ENCODE measurements at places on chromosomes 2 and 18.

DNA sequence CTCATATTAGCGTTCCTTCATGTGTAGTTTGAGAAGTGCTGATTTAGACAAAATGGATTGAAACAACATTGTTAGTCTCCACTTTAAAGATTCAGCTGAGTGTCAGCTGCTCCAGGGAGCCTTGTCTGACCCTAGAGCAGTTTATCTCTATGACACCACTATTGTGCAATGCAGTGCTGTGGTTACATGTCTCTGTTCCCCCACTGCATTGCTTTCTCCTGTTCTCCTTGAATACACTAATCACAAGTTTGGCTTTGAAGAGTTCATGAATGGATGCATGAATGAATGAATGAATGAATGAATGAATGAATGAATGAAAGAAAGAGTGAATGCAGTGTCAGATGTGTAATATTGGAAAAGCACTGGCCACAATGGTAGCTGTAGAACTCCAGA, 38.3 kb downstream of the GCG start:
- no peak for DNase-seq

DNA sequence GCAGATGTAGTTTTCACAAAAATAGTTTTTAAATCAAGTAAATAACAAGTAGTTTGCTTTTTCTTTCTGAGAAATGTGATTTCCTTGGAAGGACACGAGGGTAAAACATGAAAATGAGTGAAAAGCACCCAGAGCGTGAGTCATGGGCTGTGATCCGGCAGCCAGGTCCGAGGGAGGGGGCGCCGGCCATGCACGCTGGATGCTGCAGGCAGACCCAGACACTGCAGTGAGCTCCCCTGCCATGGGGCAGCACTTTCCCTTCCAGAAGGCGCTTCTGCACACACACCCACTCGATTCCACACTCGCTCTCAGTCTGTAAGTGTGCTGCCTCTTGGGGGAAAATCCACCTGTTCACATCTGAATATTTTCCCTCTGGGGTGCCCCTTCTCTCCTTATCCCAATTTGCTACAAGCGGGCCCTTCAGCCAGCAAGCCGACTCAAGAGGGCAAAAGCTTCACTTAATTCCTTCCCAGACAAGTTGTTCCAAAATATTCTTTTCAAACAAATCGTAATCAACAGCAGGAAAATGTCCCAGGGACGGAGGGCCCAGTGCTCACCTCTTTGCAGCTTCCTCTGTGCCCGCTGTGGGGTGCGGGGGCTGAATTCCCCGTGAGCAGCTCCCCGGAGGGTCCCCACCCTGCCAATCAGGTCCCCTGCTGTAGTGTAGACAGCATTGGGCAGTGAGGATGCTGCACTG, 87.0 kb upstream of the ID2 start:
- DNase-seq: no peak

DNA sequence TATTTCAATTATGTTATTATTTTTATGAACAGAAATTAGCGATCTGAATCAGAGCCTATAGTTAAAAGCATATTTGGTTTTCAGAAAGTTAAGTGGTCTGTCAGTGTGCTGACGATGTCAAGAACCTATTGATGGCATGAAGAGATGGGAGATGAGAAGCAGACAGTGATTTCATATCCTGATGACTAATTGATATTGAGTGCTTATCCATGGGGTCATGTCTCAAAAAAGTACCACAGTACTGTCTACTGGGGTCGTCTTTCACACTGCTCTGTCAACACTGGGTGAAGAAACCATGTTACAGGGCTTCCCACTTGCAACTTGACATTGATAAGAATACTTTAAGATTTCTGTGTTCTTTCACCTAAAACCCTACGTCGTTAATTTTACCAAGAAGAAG, 297.1 kb downstream of the AFF3 start:
- no peak for DNase-seq

DNA sequence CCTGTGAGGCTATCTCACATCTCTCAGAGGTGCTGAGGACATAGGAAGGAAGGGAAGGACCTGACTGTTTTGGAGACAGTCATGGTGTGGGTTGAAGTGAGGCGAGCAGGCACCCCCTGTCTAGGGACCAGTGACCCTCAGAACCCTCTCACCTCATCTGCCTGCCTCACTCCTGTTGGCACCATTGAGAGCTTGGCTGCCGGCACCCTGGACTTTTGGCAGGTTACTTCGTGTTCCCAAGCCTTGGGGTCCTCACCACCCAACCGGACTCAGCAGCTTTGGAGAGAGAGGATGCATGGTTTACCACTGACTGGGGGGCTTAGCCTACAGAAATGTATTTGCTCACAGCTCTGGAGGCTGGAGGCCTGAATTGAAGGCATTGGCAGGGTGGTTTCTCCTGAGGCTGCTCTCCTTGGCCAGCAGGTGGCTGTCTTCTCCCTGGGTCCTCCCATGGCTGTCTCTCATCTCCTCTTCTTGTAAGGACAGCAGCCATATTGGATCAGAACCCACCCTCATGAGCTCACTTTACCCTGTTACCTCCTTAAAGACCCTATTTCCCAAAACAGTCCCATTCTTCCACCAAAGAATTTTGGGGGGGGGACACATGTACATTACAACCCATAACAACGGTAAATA, 142.0 kb downstream of the TSN start:
- DNase-seq: no peak

- no peak for DNase-seq
Measured at GRCh38 chr2:179336782-179337534, 72.3 kb upstream of the SESTD1 start.

GRCh38 chr18:45998244-45998643, 31.1 kb upstream of the EPG5 start:
- no peak for DNase-seq

DNA sequence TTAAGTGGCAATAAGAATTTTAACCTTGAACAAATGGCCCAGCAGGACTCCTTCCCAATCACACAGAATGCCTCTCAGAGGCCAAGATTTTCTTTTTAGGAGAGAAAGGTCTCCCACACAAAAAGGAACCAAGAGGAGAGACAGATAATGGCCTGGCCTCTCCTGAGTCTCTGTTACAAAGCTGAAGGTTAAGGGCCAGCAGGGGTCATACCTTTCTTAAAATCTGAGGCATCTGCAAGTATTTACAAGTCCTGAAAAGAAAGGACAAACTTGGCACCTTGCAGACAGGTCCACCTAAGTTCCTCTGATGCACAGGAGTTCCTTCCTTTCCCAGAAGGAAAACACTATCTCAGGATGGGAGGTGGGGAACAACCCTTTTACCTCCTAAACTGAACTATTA, 142.3 kb downstream of the TMEM163 start:
- peak; percentile 60 for DNase-seq

- DNase-seq: no peak
Measured at GRCh38 chr18:34108206-34108605, 116.5 kb downstream of the NOL4 start.

DNA sequence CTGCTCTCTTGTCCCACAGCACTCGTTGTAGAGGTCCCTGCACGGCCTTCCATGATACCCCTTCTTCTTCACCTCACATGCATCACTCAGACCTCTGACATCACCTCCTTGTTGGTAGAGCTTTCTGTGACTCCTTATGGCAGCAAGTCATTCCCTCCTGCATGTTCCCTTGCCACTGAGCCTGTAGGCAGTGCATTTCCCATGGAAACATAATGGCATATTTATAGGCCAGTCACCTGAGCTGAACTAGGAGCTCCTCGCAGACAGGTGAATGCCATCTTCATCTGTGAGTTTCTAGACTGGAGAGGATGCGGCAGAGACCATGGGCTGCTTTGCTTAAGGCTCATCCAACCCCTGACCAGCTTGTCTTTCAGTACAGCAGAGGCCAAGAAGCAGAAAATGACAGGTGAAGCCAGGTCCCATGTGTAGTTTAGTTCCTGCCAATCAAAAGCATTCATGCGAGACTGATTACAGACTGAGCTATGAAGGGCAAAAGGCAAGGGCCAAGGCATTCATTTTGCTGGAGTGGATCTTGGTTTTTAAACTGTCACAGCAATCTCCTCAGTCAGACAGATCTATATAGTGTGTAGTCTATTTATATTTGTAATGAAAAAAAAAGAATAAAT, 59.4 kb upstream of the NEDD4L start:
- no peak for DNase-seq

DNA sequence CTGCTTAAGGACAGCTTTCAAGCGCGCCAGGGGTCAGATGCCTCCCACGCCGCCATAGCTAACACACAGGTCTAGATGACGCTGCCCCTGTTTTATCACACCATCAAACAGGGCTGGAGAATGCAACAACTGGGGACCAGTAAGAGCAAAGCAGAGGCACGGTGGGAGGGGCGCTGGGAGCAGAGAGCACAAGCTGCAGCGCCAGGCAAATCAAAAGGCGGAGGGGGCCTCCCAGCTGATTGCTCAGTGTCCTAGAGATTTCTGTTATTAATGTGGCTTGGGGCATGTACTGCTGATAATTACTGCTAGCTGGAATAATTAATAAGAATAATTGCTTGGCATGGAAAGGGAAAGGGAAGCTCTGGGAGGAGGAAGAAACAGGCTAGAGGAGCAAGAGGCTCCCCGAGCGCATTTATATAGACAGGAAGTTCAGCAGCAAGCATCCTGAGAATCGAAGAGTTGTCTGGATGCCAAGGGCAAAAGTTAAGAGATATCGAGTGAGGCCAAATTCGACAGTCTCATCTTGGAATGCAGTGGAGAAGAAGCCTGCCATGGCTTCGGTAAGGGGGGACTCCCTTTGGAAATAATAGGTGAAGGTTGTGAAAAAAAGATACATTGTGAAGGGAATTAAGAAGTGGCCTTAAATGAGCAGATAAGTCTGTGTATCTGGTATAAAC, 104.5 kb upstream of the ZNF521 start:
- no peak for DNase-seq

- no peak for DNase-seq
Measured at GRCh38 chr2:80610108-80610507, 305.6 kb upstream of the LRRTM1 start.

GRCh38 chr2:111661286-111661940, 222.6 kb downstream of the ANAPC1 start:
- no peak for DNase-seq

GRCh38 chr18:45519411-45520280, 95.6 kb upstream of the SLC14A2 start:
- no peak for DNase-seq

- no peak for DNase-seq
Measured at GRCh38 chr2:152072011-152072410, 26.8 kb downstream of the CACNB4 start.

- DNase-seq: no peak
Measured at GRCh38 chr2:1940679-1941078, 196.4 kb upstream of the PXDN start.

DNA sequence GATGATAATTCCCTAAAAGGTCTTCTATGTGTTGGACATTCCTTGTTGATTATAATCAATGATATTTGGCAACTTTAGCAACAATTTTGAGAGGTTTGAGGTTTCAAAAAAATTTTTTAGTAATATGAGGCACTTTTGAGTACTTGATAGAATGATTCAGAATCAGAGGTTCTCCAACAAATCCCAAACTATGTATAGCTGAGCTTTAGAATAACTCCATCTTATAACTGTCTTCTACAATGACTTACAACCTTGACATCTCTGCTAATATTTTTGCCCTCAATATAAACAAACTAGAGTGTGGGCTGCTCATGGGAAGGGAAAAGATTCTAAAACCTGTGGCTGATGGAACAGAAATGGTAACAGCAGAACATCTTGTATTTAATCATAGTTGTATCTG, 21.5 kb upstream of the SERPINB7 start:
- no peak for DNase-seq

GRCh38 chr2:126600742-126601141, 55.2 kb upstream of the GYPC start:
- no peak for DNase-seq

DNA sequence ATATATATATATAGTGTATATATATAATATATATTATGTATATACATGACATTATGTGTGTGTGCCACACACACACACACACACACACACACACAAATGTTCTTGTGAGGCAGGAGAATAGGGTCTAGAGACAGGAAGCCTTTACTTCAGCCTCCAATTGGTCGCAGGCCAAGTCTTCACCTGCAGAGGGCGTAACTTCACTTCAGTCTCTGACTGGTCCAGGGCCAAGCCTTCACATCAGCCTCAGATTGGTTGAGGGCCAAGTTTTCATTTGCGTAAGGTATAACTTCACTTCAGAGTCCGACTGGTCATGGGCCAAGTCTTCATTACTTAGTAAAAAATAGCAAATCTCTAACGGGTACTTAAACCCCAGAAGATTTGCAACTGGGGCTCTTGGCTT, 13.2 kb upstream of the SS18 start:
- no peak for DNase-seq

DNA sequence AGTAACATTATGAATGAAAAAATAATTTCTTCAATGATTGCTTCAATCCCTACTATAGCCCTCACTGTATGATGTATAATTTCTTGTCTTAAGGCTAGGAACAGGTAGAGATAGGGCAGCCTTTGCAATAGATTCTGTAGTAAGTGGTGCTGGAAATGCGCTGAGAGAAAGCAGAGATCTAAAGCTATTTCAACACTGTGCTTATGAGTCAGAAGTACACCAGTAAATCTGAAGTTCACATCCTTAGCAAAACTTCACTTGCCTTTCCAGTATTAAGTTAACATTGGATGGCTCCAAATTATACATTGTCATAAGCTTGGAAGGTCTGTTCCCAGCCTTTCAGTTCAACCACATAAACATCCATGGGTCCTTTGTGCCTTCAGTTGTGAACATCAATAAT, 178.2 kb upstream of the EPHA4 start:
- no peak for DNase-seq

DNA sequence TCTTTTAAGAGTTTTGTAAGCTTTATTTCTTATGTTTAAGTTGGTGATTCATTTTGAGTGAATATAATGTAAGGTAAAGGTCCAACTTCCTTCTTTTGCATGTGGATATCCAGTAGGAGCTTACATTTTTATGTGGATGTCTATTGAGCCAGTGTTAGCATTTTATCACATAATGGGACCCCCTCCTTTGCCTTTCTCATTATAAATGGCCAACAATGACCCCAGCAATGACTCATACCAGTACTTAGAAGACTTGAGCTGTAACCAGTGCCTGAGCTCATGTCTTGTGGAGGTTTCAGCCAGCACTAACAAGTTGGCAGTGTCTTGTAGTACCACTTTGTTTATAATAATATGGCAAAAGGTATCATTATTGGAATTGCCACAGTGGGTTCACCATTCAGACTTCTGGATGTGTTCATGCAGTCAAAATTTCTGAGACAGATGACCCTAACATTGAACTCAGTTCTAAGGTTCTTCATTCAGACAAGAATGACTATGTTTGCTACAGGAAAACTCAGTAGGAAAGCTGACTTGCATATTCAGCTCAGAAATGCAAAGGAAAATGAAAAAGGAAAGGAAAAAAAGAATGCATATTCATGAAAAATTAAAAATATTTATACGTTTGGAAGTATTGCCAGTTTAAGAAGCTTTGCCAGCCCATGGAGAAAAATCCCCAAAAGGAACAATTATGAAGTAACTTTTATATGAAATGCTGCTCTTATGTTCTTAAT, 41.0 kb downstream of the CDKL4 start:
- no peak for DNase-seq

- DNase-seq: no peak
Measured at GRCh38 chr18:37355772-37356171, 209.8 kb downstream of the CELF4 start.

DNA sequence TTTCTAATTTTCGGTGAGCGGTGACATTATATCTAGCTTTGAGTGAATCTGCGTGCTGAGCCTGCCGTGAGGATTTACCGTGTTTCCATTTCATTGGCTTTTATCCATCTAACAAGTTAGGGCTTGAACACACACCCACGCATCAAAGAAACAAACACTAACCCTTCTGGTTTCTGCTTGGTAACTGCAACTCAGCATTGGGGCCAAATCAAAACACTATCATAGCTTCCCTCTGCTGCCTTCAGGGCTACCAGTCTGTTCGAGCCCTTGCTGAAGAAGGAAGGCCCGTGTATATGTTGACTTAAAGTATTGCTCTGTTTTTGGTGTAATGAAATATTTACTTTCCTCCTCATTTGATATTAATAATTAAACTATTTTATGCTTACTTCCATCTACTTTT, 227.2 kb downstream of the PHLPP1 start:
- DNase-seq: no peak

Data from natural killer cell (primary cell).